ENCODE measurements at places on chromosomes 7 and 10.
A peak's percentile ranks its signal among the peaks of the same experiment; 100 is the strongest.

- DNase-seq, result peak; percentile 85
Observed at GRCh38 chr7:128358233-128358632, 3.3 kb downstream of the PRRT4 start.

- DNase-seq, result no peak
Observed at GRCh38 chr10:73647211-73647874, 6.1 kb upstream of the MYOZ1 start.

GRCh38 chr7:93015101-93015778 is 102.5 kb downstream of the SAMD9 start:
- no peak for DNase-seq

DNA sequence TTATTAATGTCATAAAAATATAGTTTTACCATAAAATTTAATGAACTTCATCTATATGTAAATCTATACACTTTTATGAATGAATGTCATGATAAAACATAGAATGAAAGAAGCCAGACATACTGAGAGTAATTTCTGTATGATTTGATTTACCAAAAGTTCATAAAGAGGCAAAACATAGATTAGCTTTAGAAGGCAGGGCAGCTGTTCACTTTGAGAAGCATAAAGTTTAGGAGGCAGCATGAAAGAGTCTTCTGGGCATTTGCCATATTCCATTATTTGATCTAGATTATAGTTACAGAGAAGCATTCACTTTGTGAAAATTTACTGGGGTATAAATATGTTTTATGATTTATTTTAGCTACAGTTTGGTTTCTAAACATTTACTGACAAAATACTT is 487.2 kb downstream of the ANKRD7 start:
- no peak for DNase-seq

DNA sequence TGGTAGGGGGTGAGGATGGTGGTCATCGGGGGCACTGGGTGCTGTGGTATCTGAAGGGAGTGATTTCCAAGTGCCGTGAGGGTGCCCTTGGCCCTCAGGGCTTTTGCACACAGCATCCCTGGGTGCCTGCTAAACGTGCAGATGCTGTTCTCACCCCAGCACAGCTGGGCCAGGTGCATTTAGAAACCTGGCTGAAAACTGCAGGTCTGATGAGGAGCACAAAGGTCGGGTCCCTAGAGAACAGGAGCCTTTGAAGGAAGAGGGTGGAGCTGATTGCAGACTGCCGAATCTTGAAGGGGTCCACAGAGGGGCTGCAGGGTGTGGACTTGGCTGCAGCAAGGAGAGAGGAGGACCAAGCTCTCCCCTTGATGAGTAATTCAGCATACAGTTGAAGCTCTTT is 32.0 kb downstream of the ZMIZ1 start:
- DNase-seq, result no peak

DNA sequence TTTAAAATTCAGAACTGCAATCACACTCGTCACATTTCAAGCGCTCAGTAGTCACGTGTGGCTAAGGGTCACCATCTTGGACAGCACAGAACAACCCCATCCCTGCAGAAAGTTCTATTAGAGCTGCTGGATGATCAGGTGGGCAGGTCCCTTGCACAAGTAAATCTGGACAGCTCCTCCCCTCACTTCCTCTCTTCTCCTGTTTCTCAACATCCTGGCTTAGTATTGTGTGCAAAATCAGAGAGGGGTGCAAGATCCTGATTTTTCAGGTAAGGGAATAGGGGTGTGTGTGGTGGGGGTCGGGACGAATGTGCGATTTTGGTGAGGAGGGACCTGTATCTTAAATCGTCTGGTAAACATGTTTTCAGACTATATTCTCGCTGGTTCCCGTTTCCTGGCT is at the start of gene GIMAP4:
GIMAP4 (plus strand) TSS at position 222 of the 400 bp plus-strand sequence. CDS start 2,512 bp downstream, outside the sequence.
- DNase-seq, result no peak

DNA sequence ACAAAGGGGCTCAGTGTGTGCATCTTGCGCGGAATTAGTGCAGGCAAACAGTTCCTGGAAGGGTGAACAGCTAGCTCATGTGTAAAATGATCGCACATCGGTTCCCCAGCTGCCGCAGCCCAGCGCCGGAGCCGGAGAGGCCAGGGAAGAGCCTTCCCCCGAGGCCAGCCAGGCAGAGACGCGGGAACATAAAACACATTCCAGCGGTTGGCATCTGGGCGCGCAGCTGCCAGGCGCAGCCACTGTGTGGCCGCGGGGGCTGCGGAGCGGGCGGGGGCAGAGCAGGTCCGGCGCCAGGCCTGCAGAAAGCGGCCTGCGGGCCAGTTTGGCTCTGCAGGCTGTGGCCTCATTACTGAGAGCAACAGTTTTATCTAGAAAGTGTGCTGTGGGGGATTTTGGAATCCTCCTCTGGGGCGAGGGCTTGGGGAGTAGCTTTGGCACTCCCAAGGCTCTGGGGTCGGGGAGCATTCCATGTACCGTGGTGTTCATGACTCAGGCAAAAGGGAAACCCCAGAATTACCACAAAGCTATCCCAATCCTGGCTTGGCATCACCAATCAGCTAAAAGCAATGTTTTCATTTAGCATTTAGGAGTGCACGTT is 74.3 kb downstream of the SAMD9 start:
- no peak for DNase-seq

DNA sequence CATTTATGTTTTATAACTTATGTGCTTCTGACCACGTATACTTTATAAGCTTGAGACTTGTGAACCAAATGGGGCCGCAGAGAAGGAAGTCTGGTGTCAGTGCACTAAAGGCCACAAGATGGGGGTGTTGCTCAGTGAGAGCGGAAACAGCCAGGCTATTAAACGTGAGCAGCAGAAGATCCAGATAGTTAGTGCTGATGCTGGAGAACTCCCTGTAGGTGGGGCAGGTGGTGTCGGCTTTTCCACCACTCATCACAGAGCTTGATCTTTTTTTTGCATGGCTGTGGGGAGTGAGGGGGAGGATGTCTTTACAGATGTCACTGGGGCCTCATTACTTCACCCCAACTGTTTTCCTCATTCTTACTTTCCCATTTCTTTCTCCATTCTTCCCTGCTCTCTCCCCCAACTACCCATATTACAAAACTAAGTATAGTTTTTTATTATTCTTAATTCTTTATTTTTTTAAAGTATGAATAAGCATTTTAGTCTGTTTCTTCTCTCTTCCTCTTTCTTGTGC is 34.7 kb downstream of the ACADSB start:
- peak; percentile 63 for DNase-seq

GRCh38 chr7:29565982-29566746 is 2.5 kb downstream of the PRR15 start:
- peak; percentile 2 for DNase-seq

- no peak for DNase-seq
Observed at GRCh38 chr7:105996860-105997737, 34.0 kb downstream of the CDHR3 start.

DNA sequence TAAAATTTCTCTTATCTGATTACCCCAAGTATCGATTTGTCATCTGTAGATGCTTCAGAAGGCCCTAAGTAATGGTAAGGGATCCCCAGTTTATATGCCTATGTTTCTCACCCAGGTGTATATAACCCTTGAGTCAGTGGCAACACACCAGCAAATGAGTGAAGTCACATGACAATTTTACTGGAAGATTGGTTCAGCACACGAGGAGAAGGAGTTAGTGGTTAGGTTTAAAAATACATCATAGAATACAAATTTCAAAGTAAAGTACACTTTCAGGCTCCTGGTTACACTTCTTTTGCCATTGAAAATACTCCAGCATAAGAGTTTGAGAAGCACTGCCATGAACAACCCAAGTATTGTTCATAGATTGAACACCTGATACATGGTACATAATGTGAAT is 29.7 kb upstream of the CAPZA2 start:
- DNase-seq, result no peak

DNA sequence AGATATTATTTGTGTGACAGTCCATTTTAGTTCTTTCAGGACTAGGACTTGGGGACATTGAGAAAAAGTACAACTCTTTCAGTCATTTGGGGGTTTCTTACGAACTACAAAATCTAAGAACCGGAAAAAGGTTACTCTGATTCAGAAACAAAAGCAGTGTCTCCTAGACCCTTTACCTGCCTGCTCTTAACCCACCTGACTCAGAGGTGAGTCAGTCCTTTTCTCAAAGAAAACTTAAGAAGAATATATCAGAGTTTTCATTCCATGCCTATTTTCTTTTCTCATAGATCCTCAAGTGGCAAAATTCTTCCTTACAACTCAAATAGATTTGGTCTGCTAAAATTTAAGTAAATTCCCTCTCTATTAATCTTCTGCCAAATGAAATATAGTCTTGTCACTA is 114.9 kb upstream of the PTN start:
- no peak for DNase-seq

DNA sequence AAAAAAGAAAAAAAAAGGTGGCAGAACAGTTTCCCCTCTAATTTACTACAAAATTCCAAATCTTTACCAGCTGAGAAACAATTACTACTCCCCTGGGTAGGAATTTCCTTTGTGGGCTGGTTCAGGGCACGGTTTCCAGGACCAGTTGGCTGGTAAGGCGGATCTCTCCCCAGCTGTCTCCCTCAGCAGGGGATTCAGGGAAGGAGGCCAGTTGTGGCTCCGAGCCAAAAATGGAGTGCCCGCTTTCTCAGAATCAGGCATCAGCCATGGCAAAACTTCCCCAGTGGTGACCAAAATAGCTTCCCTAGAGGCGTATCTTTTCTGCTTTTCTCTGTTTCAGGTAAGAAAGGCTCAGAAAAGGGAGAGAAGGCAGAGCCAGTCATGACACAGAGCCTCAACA is 91.2 kb downstream of the ZNF22 start:
- no peak for DNase-seq

DNA sequence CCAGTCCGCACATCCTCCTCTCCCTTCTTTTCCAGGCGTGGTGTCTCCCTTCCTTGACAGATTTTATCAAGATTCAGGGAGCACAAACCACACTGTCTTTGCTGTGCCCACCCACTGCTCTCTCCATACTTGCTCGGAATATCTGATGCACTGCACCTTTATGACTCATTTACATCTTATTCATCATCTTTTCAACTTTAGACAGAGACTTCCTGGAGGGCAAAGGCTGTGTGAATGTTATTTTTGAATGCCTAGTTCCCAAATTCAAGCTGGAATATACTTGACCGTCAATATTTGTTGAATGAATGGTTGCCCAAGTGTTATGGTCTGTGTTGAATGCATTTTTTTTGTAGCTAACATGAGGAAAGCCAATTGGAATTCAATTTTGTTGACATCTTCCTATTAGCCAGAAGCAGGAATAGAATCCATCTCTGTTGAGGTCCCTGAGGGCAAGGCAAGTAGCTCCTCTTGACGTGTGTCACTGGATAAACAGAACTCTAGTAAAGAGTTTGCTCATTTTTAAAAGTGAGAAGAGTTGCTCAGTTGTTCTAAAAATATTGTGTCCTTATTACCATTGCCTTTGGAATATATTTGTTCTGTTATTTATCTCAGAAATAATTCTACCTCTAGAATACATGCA is 95.0 kb downstream of the KLF6 start:
- no peak for DNase-seq

DNA sequence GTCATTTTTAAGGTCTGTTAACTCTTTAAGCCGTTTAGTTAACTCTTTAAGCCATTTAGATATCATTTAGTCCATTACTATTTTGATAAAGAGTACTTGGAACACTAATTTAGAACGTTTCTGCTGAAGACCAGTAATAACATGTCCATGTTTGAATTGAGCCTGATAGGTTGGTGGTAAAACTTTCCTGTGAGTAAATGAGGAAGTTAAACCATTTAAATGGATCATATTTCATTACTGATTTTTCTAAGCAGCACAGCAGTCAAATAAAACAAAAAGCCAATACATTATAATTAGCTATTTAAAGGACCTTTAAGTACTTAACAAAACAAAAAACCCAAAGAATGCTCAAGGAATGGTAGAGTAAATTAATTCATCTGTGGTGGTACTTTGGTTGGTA is 29.4 kb downstream of the PHTF2 start:
- no peak for DNase-seq

DNA sequence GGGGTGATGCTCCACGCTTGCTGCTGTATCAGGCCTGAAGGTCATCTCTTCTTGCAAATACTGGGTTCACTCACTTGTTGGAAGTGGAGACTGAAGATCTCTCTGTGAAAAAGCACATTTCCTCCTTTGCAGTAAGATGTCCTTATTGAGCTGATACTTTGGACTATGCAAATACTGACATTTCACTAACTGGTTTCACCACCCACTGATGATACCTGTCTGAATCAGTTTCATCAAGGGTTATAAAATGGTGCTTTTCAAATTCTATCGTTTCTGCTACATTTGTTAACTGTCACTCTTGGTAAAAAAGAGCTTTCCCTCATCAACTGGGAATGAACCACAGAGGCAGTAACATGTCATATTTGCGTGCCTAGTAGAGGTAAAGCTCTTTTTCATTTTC is 35.5 kb downstream of the RAB19 start:
- no peak for DNase-seq

DNA sequence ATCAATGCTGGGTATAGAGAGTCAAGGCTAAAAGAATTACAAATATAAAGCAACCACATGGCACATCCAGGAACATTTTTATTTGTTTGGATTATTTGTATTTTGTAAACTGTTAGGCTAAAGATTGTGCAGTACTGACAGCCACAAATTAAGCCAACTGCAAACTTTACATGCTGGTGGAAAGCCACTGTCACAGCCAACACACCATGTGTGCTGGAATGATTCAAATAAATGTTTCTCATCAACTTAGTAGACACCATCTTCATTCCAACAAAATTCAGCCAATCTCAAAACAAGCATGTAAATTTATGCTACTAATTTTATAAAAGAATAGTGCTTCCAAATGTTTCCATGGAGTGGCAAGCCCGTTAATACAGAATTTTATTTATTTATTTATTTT is 211.8 kb downstream of the ELMO1 start:
- DNase-seq, result no peak

DNA sequence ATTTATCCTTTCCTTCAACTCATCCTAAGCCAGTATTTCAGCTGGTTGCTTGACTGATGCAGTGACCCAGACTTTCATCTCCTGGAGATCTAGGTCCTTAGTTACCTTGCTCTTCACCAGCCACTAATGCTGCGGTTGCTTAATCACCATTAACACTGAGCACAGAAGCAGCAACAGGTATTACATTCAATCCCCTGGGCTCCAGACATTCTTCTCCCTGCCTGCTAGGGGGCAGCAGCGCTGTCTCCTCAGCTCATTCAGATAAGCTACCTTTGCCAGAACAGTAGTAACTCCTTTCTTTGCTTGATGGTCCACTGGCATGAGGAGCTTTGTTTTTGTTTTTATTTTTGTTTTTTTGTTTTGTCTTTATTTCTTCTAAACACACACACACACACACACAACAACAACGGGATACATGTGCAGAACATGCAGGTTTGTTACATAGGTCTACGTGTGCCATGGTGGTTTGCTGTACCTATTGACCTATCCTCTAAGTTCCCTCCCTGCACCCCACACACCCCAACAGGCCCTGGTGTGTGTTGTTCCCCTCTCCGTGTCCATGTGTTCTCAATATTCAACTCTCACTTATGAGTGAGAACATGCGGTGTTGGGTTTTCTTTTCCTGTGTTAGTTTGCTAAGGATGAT is 1043.2 kb upstream of the C7orf33 start:
- peak; percentile 31 for DNase-seq
